ENCODE measurements at places on chromosomes 6 and 20.
A peak's percentile ranks its signal among the peaks of the same experiment; 100 is the strongest.

DNA sequence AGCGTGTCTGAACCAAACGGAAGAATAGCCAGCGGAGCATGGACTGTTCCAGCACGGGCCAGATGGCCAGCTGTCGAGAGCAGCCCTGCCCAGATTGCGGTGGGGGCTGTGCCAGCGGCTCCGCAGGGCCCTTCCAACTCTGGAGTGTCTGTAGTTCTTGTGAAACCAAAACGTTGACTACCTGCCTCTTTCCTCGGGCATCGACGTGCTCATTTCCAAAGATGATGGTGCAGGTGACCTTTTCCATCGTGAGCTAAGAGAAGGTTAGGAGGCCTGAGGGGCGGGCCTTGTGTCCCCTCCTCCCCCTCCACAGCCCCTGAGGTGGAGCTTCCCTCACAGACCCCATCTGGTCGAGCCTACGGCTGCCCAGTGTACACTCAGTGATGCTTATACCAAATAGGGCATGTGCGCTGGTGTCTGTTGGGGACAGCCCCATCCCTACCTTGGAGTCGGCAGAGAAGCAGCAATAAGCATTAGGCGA, 12.9 kb upstream of the C20orf144 start:
- no peak for DNase-seq

DNA sequence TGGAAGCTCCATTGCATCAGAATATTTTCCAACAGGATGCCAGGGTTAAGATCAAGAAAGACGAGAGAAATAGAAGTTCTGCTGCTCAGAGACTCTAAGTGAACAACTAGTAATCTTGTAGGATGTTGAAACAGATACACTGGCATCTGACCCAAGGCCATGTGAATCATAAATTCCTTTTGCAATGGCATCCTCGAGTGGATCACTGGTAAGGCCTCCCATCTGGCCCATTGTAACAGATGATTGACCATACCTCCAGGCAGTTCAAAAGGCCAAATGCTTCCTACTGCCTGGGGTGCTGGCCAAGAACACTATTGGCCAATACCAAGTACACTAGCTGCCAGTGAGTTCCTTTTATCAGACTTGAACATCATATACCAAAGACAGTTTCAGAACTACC, 9.9 kb upstream of the SLC17A3 start:
- DNase-seq: no peak

DNA sequence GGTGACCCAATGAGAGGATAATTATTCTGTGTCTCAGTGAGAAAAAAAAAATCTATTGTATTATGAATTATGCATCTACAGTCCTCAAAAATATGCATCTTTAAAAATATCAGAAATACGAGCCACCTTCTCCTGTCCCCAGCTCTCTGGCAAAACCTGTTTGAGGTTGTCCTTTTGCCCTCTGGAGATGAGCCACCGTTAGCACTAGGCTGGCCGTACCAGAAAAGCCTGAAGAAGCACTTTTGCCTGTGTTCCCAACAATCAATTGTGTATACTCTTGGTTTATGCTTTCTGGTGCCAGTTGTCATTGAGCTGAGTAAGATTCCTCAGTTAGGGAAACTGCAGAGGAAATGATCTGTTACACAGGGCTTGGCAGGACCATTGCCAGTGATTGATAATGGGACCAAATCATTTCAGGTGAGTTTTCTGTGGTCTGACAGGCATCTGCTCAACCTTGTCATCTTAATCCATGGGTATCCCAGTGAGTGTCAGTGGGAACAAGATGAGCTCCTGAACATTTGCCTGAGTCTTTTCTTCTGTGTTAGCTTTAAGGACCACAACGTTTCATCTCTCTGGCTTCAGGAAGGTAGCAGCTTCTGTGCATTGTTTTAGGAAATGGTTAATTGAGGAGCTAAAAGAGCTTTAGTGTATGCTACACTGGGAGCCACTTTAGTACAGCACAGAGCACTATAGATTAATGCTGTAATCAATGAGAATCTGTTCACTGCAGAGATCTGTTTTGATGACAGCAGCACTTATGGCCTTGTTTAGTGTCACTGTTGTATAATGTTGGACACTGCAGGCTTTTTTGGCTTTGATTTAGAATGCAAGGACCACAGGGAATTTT, 330.1 kb downstream of the RIMS1 start:
- no peak for DNase-seq

GRCh38 chr20:53900380-53900999, 169.9 kb downstream of the BCAS1 start:
- no peak for DNase-seq

DNA sequence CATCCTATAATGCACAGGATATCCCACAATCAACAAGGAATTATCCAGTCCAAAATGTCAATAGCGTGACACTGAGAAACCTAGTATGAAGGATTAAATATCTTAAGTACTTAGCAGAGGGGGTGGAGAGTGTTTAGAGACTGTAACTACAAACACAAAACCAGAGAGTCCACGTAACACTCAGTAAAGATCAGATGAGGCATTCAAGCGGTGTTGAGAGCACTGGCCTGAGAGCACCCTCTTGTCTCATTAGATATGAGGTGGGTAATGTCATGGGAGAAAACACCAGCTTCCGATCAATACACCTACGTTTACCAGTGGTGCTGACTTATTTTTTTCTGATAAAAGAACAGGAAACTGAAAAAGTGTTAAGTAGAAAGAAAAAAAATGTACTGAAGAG, 2.3 kb downstream of the FAM184A start:
- no peak for DNase-seq

DNA sequence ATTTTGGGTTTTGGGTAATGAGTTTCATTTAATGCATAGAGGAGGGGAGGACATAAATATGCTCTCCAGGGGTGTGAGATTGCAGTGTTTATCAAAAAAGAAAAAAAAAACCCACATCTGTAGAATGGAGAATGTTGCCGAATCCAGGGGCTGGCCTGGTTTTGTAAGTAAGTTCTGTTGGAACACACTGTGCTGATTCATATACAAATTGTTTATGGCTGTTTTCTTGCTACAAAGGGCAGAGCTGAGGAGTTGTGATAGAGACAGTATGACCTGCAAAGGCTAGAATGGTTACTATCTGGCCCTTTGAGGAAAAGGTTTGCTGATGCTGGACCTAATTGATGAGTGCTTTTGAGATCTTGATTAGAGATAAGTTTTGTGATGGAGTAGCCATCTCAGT, 30.4 kb downstream of the SCAF8 start:
- no peak for DNase-seq

GRCh38 chr6:73801652-73802268, 105.8 kb downstream of the CD109 start:
- no peak for DNase-seq

- no peak for DNase-seq
Measured at GRCh38 chr6:146336191-146336590, 207.4 kb upstream of the RAB32 start.

- DNase-seq: no peak
Measured at GRCh38 chr6:45710304-45710821, 305.3 kb downstream of the CLIC5 start.

- DNase-seq: no peak
Measured at GRCh38 chr20:38131588-38132121, 33.4 kb downstream of the TGM2 start.

DNA sequence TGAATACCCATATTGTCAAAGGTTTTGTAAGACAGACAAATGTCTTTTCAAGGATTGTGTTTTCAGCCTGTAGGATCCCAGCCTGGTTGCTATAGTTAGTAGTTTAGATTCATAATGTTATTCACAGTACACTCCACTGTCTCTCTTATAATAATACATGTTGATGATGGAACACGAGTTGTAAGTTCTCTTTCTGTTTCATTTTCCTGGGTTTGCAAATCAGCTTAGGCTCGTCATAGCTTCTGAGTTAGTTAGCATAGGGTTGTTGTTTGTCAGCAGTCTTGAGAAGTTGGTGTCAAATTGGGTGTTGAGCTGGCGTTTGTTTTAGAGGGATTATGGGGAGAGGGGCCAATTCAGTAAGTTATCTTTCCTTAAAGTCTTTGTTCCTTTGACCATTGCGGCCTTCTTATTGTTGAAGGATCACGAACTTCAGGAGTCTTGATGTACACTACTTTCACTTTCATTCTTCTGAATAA, 45.8 kb downstream of the QKI start:
- no peak for DNase-seq

GRCh38 chr6:40398810-40399477, 188.2 kb downstream of the LRFN2 start:
- DNase-seq: no peak

DNA sequence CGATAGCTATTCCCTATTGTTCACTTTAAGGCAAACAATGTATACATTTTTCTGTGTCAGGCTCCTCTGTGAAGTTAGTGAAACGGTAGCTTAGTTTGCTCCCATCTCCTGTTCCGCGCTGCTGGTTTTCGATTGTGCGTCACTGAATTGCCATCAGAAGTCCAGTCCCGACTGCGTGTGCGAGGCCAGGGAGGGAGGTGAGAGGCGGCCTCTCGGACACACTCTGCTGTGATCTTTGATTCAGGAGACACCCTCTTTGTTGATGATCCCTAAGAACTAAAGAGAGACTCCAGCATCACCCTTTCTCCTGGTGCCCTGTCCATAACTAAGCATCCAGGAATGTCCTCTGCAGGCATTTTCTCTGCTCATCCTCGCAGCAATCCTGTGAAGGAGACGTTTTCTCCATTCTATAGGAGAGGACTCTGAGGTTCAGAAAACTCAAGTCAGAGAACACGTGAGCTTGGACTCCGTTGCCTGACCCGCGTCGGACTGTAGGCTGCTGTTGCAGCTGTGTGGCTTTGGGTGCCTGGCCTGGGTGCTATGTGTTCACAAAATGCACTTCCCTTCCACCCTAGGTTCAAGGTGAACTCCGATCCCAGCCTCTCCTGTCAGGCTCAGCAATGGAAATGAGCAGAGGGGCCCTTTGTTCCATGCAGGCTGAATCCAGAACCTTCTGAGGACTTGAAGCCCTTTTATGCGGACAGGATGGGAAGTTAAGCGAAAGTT, 24.1 kb upstream of the UNC93A start:
- no peak for DNase-seq

- DNase-seq: no peak
Measured at GRCh38 chr6:156163311-156163710, 613.9 kb upstream of the ARID1B start.

GRCh38 chr6:112717856-112718255, 370.7 kb downstream of the RFPL4B start:
- no peak for DNase-seq

GRCh38 chr6:20169119-20169557, 43.1 kb downstream of the MBOAT1 start:
- DNase-seq: no peak

DNA sequence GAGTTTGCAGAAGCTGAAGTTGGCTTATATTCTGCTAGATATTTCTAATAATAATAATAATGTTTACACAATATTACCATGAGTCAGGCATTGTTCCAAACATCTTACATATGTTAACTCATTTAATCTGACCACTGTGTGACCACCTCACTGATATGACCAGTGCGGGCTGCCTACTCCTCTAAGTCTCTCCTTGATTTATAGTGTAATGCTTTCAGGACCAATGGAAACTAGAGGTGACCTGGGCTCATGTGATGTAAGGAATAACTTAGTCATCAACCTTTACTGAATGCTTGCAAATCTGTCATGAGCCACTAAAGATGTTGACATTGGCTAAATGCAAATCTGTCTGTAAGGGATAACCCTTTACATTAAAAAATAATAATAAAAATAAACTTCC, 51.1 kb upstream of the GPR6 start:
- DNase-seq: no peak

DNA sequence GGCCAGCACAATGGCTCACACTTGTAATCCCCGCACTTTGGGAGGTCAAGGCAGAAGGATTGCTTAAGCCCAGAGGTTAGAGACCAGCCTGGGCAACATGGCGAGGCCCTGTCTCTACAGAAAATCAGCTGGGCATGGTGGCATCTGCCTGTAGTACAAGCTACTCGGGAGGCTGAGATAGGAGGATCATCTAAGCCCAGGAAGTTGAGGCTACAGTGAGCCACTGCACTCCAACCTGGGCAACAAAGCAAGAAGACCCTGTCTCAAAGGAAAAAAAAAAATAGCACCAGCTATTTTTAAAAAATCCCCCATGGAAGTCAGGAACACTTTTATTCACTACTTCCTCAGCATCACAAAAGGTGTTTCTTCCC, 45.2 kb upstream of the FOXQ1 start:
- DNase-seq: no peak

DNA sequence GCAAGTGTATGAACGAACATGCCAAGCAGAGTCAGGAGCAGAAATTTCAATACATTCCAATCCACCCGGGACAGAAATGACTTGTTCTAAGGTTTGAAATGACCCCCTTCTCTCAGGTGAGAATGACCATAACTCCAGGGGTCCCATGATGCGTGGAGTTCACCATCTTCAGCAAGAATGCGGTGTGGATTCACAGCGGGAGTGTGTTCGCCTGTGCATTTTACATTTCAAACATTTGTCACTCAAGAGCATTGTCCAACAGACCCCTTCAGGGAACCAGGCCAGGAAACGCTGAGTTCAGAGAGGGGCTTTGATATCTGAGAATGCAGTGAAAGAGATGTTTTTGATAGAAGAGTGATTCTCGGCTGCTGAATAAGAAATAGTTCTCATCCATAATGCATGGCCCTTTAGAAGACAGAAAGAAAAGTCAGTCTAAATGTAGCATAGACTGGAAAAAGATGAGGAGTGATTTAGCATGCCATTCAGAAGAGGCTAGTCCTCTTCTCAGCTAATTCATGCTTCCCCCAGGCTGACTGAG, 200.3 kb upstream of the KCNG1 start:
- no peak for DNase-seq

- DNase-seq: peak; percentile 33
Measured at GRCh38 chr20:10322073-10323012, 103.7 kb downstream of the SNAP25 start.

DNA sequence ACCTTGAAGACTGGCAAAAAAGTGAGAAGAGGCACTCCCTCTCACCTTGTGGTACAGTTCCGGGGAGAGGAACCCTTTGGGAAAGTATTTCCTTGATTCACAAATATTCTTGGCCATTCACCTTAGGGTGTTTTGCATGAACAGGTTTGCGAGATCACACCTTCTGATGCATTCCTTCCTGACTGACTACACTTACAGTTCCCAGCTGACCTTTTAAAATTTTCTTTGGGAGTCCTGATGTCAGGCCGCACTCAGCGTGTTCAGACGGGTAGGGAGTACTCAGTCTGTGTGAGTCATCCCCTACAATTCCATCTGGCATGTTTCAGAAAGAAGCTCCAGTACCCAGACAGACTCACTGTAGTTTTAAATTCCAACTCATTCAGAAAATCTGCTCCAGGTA, 1.7 kb downstream of the ADGRF4 start:
- DNase-seq: no peak

Measured in putamen (tissue), 1 donor.